CD4-positive, alpha-beta T cell treated with Interleukin-4 for 4 hours (primary cell): ENCODE measurements at places on chromosomes 2 and 18.

DNA sequence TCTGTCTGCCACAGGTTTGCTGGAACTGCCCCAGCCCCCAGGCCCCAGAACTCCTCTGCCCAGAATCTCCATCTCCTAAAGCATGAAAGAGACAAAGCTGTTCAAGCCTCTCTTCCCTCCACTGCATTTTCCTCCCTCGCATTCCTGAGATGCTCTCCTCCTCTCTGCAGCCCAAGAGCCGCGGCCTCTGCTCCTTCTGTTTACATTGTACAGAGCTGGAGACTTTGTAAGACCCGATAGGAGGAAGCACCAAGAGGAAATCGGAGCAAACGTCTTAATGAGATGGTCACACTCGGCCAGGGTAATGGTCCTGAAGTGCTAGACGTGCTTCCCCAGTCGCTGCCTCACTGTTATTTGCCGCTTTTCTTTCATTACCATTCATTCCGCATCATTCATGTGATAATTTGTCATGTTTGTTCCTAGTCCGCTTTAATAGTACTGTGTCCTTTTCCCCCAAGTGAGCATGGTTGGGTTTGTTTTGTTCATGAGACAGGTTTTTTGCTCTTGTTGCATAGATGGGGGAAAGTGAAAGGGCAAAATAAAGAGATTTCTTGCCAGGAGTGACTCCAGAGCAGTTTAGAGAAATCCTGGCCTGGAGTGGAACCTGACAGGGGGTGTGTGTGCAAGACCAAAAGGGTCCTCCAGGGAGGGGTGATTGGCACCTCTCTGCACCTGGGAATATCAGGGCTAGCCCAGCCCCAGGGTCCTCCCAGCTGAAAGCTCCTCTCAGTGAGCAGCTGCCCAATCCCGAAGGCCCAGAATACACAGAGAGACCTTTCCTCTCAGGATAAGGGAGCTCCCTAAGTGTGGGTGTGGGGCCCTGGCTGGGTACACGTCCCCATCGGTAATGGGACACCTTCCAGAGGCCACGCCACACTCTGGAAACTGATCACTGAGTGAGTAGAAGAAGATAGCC is 44.9 kb upstream of the ID2 start:
- no peak for DNase-seq

- peak; percentile 57 for DNase-seq
Measured at GRCh38 chr2:239288951-239289511, 111.8 kb downstream of the HDAC4 start.

DNA sequence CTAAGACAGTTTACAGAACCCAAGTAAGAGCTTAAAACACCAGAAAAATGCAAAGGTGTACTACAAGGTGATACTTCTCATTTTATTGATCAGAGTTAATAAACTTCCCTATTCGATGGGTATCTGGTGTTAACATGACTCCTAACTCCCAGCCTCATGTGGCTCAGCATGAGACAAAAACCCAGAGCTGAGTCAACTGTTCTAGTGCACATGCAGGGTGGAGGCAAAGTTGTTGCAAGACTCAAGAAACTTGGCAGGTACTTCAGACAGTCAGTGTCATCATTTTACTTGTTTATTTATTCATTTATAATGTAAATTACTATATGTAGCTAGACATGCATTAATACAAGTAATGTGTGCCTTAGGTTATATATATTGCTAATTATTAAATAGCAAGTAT is 216.6 kb upstream of the DSEL start:
- DNase-seq = no peak

- DNase-seq = no peak
Measured at GRCh38 chr2:69564604-69565003, 78.9 kb downstream of the AAK1 start.

DNA sequence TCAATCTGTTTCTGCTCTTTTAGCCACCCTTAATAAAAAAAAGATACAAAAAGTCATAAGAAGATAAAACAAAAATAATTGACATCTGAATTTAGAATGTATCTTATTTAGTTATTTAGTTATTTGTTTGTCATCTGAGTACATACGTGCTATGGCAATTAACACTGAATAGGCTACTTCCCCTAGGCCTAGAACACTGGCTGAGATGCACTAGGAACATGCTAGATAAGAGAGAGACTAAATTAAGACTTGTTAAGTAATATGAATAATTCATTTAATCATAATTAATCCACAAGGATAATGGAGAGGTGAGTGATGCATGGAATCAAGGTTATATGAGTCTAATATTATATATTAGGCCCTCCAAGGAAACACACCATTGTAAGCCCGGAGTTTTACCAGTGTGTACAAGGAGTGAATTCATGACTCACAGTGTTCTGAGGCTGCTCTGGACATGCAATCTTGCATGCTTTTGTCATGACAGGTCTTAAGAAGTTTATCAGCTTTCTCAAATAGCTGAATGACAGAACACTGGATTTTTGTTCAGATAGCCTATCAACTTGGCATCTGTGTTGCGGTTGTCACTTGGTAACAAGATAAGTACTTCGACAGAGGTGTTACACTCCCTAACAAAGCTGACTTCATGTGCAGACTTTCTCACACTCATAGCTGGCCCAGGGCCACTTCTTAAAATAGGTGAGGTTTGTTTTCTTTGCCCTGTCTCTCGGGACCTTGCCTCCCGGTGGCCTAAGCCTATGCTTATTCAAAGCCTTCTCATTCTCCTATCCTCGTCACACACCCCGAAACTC is 5.0 kb upstream of the SERPINB2 start:
- no peak for DNase-seq

DNA sequence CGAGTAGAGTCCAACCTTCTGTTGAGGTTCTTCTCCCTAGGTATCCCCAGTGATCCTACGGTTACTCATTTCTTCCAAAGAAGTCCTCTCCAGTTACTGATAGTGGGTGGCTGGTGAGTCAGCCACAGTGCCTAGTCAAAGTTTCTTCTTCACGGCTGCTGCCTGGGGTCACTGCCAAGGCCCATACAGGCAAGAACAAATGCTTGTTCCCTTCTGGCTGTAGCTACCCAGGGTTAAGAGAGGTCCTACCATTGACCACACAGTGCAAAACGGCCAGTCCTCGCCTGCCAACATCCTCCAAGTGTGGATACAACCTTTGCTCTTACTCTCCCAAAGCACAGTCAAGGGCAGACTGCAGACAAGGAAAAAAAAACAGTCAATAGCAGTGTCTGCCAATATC is 2.9 kb upstream of the PTPN4 start:
- DNase-seq = no peak

DNA sequence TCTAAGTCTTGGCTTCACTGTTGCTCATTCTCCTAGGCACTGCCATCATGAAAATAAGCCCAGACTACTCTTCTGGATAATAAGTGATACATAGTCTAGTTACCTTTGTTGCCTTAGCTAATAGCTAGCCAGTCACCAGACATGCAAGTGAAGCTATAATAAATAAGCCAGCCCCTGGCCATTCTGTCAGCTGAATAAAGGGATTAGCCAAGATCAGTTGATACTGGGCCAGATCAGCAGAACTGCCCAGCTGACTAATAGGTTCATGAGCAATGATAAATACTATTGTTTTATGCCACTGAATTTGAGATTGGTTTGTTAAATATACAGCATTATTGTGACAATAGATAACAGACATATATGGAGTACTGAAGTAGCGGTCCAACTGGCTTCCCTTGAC is 8.0 kb upstream of the C2orf69 start:
- DNase-seq = no peak
